ENCODE measurements at places on chromosomes 3 and 15.
A peak's percentile ranks its signal among the peaks of the same experiment; 100 is the strongest.

GRCh38 chr3:156382458-156383346, 172.2 kb downstream of the SSR3 start:
- peak; percentile 59 for DNase-seq

GRCh38 chr3:139715166-139715565, 37.4 kb upstream of the NMNAT3 start:
- no peak for DNase-seq

GRCh38 chr15:31265871-31266711, 60.5 kb upstream of the KLF13 start:
- peak; percentile 50 for DNase-seq

DNA sequence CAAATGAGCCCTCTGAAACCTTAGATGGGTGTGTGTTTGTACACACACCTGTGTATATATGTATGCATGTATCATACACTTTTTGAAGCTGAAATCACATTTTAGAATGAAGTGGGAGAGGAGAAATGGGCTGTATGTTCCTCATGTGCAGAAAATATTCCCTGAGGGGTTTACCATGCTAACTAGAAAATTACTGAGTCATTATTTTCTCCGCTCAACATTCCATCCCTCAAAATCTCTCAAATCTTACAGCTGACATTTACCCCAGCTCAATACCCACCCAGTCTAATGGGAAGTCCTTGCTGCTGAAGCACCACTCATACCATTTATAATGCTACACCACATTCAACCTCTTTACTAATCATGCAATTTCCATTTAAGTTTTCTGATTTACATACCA, 138.6 kb downstream of the P2RY1 start:
- DNase-seq: no peak

DNA sequence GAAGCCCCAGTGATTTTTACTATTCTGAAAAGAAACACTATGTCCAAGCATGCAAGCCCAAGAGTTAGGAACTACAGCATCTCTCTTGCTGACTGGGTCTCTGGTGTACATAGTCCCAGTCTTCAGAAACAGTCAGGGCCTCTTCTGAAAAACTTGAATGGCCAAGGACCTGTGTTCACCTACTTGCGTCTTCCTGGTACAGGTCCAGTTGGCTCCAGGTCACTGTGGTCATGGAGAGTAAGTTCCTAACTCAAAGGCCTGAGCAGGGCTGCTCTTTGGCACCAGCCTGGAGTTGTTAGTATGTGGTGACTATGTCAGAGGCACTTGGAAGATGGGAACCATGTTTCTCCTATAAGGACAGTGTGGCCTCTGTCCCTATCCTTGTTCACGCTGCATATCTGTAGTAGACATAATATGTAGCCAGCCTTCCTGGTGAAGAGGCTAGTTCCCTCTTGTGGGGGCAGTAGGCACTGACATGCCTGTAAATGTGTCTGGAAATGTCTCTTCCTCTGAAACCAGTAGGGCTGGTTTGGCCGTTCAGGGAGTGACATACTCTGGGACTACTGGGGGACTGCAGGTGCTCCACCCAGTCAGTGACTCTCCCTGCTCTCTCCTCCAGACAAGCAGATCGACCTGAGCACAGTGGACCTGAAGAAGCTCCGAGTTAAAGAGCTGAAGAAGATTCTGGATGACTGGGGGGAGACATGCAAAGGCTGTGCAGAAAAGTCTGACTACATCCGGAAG, 2.6 kb upstream of the RBM15B start:
- no peak for DNase-seq

Data from NCI-H524 (cell line).